ENCODE measurements at places on chromosomes 1 and 21.

GRCh38 chr1:37059346-37059745 is 25.0 kb upstream of the GRIK3 start:
- no peak for DNase-seq

- no peak for DNase-seq
These were observed 198.3 kb downstream of the LIPI start for GRCh38 chr21:14012409-14012808.

DNA sequence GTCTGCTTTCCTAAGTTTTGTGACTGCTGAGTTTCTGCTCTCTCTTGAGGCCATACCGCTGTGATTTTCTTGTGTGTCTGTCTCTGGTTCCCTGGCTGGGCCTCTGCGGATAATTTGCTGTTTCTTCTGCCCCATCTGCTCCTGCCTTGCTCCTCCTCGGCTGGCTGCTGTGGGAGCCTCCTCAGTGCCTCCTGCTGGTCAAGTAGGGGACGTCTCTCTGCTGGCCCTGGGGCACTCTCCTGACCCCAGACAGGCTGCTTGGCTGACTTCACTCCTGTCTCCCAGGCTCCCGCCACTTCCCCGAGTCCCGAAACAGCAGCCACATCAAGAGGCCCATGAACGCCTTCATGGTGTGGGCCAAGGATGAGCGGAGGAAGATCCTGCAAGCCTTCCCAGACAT is 28.5 kb downstream of the ETNK2 start:
- no peak for DNase-seq

- no peak for DNase-seq
These were observed 4.6 kb downstream of the KLHDC8A start for GRCh38 chr1:205351984-205352713.

GRCh38 chr1:200290010-200290685 is 119.7 kb downstream of the ZNF281 start:
- DNase-seq, result no peak

GRCh38 chr1:18726368-18726767 is 95.7 kb downstream of the PAX7 start:
- no peak for DNase-seq

DNA sequence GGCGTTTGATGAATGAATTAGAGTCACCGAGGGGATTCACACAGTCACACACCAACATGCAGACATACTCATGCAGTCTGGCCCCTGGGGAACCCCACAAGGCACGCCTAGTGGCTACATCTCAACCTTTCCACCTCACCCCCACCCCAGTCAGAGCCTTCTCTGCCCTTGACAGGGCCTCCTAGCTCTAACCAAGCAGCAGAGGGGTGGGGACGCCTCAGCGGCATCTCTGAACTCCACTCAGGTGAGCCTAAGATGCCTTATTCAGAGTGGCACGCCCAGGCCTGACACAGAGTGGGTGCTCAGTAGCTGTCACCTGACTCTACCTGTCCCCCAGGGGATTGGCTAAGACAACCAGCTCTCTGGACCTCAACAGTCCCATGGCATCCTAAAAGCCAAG is 3.7 kb upstream of the SDC3 start:
- DNase-seq, result no peak

DNA sequence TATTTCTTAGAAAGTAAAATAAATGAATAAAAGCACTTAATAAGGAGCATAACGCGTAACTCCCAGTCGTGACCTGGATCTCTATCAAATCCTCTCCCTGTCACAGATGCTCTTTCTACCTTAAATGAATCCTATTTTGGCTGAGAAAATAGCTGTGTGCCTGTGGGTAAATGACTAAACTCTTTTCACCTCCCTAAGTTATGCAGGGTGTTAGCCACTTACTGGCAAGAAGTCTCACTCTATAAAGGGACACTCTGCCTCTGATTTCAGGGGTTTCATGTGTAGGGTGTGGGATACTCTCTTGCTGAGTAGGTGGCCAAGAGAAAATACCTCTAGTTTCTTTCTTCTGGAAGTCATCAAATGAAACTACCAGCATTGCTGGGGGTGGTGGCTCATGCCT is 24.3 kb upstream of the PPP1R15B start:
- no peak for DNase-seq

DNA sequence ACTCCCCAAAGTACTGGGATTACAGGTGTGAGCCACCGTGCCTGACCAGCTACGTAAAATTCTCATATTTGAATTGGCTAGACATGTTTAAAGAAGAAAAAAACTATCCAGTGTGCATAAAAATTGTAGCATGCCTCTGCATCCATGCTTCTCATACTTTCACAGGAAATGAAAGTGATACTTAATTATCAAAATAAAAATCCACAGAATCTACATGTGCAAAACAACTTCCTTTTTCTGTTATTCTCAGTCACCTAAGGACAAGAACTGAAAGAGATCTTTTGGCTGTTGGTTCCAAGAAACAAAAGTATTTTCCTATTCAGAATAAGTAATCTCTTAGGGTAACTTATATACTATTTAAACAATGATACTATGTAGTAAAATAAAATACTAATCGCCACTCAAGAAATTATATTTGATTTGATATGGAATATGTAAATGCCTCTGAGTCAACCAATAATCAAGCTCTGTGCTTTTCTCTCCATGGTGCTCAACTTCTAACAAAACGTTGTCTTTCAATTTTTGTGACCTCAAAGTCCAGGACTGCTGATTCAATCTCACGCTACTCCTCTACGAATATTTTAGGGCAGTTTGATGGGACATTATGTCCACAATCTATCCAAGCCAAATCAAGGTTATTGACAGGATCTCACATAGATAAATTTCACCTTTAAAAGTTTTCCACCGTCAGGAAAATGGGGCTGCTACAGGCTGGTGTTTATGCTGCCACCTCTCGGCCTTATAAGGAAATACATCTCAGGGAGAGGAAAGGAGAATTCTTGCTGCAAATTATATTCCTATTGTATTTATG is 102.7 kb downstream of the ZNF281 start:
- DNase-seq, result no peak

DNA sequence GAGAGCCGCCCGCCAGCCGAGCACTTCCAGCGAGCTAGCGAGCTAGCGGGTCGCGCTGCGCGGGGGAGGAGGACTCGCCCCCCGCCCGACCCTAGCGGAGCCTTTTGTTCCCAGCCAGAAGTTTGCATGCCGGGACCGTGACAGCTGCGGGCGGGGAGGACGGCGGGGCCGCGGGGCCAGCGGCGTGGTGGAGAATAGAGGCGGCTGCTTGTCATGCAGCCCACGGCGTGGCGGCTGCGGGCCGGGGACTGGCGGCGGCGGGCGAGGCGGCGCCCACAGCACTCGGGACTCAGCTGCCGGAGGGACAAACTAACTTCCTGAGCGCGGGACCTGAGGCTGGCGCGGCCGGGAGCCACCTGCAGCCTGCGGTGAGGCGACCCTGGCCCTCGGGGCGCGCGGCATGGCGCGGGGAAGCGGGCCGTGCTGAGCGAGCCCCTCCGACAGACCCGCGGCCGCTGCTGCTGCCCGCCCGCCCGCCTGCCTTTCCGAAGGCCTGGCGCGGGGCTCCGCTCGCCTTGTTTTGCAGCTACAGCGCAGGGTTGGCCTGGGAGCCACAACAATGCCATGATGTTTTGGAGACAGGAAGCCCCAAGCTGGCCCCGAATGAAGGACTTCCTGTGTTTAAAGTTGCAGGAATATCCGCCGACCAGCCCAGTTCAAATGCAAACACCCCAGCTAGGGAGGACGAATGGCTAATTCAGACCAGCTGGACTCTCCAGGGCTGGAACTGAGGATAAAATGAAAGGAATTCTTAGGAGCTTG is 82.2 kb upstream of the BMP8A start:
- DNase-seq, result no peak

DNA sequence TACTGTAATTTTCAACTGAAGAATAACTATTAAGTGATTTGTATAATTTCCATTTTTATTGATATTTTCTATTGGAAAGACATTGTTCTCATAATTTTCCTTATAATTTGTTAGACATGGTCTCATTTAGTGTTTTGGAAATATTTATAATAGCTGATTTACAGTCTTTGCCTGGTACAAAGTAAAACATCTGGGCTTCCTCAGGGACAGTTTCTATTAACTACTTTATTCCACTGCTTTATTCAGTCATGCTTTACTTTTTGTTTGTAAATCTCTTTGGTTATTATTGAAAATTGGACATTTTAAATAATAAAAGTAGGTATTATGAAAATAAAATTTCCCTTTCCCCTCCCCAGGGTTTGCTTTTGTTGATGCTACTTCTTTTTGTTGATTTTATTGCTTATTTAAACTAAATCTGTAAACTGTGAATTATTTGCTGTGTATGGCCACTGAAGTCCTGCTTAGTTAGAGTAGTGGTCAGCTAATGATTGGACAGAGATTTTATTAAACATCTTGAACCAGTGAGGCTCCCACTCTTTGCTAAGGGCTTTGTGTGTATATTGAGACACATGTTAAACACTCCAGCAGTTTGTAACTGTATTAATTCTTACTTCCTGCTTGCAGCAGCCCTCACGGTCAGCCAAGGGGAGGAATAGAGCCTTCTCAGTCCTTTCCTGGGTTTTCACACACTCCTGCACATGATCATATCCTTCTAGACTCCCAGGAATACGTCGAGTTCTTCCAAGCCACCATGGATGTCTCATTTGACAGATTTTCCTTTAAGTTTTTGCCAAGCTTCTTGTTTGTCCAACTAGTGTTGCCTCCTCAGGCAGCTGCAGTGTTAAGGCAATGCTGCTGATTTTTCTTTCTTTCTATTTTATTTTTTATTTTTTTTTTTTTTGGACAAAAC is 994.6 kb upstream of the PRMT6 start:
- no peak for DNase-seq

GRCh38 chr1:241985787-241986186 is 13.1 kb downstream of the MAP1LC3C start:
- no peak for DNase-seq

DNA sequence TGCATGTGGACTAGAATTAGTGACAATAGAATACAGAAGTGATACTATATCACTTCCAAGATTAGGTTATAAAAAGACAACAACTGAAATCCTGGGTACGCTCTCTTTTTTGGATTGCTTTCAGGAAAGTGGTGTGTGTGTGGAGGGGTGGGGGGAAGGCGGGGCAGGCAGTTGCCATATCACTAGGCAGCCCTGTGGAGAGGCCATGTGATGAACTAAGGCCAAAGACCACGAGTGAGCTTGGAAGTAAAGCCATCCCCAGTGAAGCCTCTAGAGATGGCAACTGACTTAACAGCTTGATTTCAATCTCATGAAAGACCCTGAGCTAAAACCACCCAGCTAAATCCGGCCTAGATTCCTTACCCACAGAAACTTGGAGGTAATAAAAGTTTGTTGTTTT is 6.2 kb upstream of the ASPM start:
- no peak for DNase-seq

DNA sequence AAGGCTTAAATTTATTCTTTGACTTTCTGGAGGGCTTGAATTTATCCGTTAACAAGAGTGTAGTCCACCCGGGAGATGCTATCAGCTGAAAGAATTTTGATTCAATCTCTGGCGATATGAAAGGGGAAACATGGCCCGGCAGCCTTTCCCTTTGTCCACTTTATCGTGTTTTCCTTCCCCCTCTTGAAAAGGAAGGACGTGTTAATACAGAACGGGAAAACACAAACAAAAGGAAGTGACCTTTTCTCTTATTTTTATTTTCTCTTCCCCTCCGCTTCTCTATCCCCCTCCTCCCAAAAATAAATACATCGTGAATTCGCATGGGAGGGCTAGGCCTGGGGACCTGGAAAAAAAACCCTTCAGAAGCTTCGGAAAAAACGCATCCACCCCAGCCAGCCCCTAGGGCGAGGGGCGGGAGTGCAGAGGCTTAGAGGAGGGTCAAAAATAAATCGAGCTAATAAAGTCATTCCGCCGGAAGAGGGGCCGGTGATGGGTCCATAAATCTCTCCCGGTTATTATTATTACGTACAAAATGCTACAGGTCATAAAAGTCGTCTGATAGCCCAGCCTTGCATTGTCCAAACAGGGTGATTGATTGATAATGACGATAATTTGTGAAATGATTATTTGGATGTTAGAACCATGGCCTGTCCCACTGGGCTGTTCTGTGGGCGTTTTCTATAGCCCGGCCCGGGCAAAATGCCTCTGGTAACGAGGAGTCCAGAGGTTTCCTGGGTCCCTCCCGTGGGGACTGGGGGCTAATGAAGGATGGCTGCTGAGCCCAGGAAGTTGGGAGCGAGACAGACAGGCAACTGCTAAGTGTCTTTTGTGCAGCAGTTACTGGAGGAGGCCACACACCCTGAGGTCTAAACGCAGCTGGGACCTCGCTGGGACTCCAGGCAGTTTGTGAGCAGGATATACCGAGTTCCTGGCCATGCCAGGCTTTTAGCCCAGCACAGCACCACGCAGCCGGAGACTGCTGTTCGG is 179.4 kb downstream of the PRDM16 start:
- no peak for DNase-seq

- DNase-seq, result no peak
These were observed 242.6 kb upstream of the C1orf105 start for GRCh38 chr1:172177849-172178248.

- DNase-seq, result peak; percentile 71
These were observed 17.2 kb downstream of the NFYC start for GRCh38 chr1:40708750-40709099.

GRCh38 chr1:154730259-154730658 is 122.3 kb upstream of the ADAR start:
- DNase-seq, result peak; percentile 87

DNA sequence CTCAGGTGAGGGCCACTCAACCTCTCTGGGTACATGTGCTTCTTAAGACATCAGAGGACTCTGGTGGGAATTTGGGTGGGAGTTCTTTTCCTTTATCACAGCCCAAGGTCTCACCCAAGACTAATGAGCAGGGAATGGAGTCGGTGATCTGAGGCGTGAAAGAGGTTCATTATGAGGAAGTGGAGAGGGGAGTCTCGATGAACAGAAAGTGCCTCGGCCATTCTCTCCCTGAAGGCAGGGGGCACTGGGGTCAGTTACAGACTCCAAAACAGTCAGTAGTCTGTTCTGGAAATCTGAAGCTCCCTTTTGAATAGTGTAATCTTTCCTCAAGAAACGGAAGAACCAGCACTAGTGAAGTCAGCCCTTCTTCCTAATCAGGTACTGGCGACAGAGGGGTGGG is 36.2 kb downstream of the HSD3B2 start:
- DNase-seq, result no peak

- no peak for DNase-seq
These were observed 80.2 kb upstream of the KLHDC7A start for GRCh38 chr1:18400347-18401102.

DNA sequence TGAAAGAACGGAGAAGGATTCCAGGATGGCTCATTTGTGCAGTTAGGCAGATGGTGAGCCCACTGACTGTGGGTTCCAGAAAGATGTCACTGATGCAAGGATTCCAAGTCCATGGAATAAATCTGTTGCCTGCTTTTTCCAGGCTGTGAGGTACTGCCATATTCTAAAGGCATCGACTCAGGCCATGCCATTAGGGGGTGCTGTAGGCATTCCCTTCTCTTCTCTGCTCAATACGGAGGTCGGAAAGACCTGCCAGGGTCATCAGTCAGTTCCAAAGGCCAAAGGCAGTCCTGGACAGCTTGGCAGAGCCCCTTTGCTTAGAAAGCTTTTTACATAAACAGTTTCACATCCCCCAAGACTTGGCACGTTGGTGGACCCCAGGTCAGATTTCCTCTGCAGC is 31.7 kb upstream of the TMEM125 start:
- no peak for DNase-seq
